ENCODE measurements at places on chromosomes 5 and 9.
A peak's percentile ranks its signal among the peaks of the same experiment; 100 is the strongest.

GRCh38 chr5:87048156-87048555, 219.5 kb upstream of the RASA1 start:
- no peak for DNase-seq

GRCh38 chr9:34379334-34380033, 2.8 kb upstream of the MYORG start:
- peak; percentile 94 for DNase-seq

DNA sequence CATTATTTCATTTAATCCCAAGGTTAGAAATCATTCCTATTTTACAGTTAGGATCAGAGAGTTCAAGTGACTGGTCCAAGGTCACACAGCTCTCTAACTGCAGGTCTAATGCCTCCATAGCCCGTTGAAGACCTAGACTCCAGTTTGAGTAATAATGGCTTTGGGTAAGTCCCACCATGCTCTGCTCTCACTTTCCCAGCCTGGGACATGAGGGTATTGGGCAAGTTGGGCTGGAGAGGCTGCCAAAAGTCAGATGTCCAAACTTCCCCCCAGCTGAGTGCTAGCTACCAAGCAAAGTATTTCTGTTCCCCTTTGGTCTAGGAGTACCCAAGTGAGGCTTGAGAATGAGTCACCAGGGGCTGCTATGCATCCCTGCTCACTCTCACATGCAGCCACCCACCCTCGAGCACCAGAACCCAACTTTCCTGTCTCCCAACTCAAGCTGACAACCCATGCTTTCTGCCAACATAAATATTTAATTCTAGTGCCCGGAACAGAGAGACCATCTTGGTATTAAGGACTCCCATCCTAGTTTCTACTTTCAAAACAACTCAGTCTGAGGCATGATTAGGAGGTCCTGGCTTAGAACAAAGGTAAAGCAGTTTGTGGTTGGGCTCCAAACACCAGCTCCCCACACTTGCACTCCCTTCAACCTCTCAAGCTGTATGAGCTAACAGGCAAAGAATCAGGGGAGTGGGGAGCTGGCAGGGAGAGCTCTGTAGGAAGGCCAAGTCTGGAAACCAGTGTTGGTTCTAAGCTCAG, 236.5 kb upstream of the TRIM32 start:
- DNase-seq = no peak

GRCh38 chr9:131366761-131367401, 27.0 kb upstream of the PRRC2B start:
- no peak for DNase-seq

DNA sequence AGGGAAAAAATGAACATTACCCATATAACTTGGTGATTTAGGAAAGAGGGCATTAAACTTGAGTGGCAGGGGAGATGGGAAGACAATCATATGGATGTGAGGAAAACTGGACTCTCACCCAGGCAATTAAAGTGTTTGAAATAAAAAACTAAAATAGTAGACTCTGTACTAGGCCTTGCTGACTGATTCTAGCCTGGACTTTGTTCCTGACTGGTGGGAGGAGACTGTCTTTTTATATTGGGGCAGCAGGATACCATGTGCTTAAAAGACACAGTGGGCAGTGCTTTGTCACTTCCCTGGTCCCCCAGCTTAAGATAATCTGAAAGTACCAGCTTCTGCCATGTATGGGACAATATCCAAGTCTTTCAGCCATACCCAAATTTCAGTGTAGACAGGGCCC, 107.0 kb downstream of the ACTL7B start:
- no peak for DNase-seq

- DNase-seq = no peak
Observed at GRCh38 chr9:22343218-22343611, 103.4 kb upstream of the DMRTA1 start.

- no peak for DNase-seq
Observed at GRCh38 chr9:89822996-89823395, 218.2 kb downstream of the GADD45G start.

DNA sequence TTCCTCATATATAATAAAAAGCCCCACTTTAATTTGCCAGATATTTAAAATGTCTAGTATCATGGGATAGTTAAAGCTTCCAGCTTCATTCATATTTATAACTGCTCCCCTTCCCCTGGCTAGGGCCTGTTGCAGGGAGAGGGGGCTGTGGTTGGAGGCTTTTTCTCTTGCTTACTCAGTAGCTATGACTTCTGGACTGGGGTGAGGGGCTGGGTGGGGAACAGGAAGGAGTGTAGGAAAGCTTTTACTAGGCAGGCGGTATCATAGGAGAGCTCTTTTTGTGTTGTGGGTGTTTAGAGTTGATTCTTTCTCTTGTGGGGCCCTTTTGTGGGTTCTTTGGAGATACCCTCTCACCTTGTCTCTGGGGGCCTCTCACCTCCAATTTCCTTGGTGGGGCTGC, 39.4 kb downstream of the PIP5K1B start:
- no peak for DNase-seq

GRCh38 chr9:82308836-82309235, 320.3 kb downstream of the SPATA31D1 start:
- DNase-seq = no peak

DNA sequence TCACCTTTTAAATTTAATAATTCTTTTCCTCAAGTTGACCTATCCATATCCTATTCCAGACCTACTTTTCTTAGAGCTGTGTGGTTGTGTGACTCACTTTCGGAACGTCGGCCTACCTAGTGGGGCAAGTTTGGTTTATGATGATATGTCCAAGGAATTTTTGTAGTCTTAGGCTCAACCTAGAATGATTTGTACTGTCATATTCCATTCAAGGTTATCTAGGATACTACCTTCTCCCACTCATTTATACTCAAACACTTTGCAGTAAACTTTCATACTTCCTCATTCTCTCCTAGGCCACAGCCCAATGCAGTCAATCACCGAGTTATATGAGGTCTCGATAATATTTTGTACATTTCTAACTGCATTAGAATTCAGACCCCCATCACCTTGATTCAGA, 61.9 kb downstream of the PIK3R1 start:
- no peak for DNase-seq

GRCh38 chr5:153765987-153766386, 272.7 kb downstream of the FAM114A2 start:
- no peak for DNase-seq

DNA sequence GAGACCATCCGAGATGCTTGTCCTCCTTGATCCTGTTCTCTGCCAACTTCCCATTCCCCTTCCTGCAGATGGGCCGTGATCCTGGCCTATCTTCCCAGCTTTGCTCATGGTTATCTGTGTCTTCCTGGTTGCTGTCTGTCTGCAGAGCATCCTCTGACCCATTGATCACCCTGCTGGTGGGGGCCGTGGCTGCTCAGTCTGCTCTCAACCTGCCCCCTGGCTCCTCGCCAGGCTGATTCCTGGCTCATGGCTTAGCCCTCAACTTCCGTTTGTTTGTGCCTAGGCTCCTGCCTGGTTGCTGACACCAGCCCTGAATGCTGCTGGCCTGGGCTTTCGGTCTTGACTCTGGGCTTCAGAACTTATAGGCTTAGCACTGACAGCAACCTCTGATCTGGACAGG, 67.1 kb upstream of the SMIM15 start:
- no peak for DNase-seq

- DNase-seq = no peak
Observed at GRCh38 chr5:83608122-83608521, 112.5 kb downstream of the HAPLN1 start.

- no peak for DNase-seq
Observed at GRCh38 chr9:36074870-36075532, 38.3 kb downstream of the RECK start.

Data from CD4-positive, alpha-beta T cell treated with Interleukin-15 for 4 hours (primary cell).